ENCODE measurements at places on chromosomes 12 and 14.

- no peaks in the 10 kb centered on the region for H3K36me3 ChIP-seq
- no peaks in the 10 kb centered on the region for H3K4me1 ChIP-seq
- no peak overlapping the region for H3K27ac ChIP-seq
- no peaks in the 10 kb centered on the region for H3K27me3 ChIP-seq
These were observed 96.1 kb upstream of the IFNG-AS1 start for GRCh38 chr12:67893022-67893580.

DNA sequence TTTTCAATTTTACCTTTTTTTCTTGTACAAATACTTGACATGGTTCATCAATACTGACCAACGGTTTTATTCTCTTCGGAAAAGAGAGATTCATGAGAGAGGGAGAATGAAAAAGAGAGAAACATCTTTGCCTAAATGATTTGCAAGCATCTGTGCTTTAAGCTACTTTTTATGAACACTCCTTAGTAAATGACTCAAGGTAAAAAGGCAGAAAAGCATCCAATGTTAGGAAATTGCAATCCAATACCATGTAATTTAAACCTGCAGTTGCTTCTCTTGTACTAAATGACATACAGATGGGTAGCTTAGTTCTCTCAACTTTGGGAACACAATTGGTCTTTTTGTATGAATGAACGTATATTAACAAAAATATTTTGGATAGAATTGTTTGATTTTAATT is 46.1 kb downstream of the MSRB3 start:
- no peaks in the 10 kb centered on the region for H3K27me3 ChIP-seq
- no peak for DNase-seq
- H3K4me3 ChIP-seq, result no peak overlapping the region
- H3K4me1 ChIP-seq, result peaks cover 11% of the 10 kb centered on the region
- H3K36me3 ChIP-seq, result no peaks in the 10 kb centered on the region
- H3K27ac ChIP-seq, result no peak overlapping the region

GRCh38 chr12:111211910-111212757 is 156.8 kb downstream of the PHETA1 start:
- H3K27me3 ChIP-seq, result no peaks in the 10 kb centered on the region
- DNase-seq, result peak; percentile 83
- H3K27ac ChIP-seq, result no peak overlapping the region
- H3K4me1 ChIP-seq, result peaks cover 5% of the 10 kb centered on the region

GRCh38 chr14:51328772-51329353 is 88.8 kb downstream of the TMX1 start:
- H3K36me3 ChIP-seq, result no peaks in the 10 kb centered on the region
- no peak for DNase-seq
- H3K4me3 ChIP-seq, result no peak overlapping the region
- H3K27ac ChIP-seq, result no peak overlapping the region
- no peaks in the 10 kb centered on the region for H3K27me3 ChIP-seq

DNA sequence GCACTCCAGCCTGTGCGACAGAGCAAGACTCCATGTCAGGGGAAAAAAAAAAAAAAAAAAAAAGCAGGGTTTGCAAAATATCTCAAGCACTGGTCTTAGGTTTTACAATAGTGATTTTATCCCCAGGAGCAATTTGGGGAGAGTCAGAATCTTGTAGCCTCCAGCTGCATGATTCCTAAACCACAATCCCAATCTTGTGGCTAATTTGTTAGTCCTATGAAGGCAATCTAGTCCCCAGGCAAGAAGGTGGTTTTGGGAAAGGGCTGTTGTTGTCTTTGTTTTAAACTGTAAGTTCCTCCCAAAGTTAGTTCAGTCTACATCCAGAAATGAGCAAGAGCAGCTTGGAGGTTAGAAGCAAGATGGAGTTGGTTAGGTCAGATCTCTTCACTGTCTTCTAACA is 135.7 kb downstream of the PLXNC1 start:
- no peaks in the 10 kb centered on the region for H3K27me3 ChIP-seq
- H3K4me3 ChIP-seq, result no peak overlapping the region
- no peak overlapping the region for H3K27ac ChIP-seq
- peaks cover 26% of the 10 kb centered on the region for H3K4me1 ChIP-seq

DNA sequence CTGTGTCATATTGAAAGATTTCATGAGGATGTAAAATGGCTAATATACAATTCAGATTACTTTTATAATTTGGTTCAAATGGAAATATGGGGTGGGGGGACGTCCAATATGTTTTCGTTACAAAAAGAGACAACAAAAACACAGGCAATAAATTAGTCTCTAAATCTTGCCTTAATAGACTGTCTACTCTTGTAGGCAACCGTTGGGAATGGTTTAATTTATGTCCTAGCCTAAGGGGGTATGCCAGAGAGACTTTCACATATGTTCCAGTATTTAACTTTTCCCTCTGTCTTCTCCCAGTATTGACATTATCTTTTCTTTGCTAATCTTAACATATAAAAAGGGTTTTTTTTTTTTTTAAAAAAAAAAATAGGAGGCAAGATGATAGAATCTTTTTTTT is 41.5 kb upstream of the LIN7A start:
- no peak for DNase-seq
- H3K36me3 ChIP-seq, result no peaks in the 10 kb centered on the region
- no peak overlapping the region for H3K27ac ChIP-seq

DNA sequence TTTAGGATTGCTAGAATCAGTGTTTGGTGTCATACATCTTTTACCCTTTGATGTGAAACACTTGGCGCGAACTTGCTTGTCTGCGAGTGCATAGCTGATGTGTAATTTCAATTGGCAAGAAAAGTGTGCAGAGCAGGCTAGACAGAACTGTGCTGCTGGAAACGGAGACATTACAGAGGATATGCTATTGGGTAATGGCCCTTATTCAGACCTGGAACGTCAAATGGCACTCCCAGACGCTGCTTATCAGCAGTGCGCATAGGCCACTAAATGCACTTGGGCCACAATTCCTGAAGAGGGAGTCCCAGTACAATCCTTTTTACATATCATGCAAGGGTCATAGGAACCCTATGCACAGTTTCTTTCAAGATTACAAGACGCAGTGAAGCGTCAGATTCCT is 15.7 kb upstream of the SLC10A1 start:
- H3K4me1 ChIP-seq, result no peaks in the 10 kb centered on the region
- H3K27me3 ChIP-seq, result no peaks in the 10 kb centered on the region
- H3K27ac ChIP-seq, result no peak overlapping the region
- no peak for DNase-seq
- no peak overlapping the region for H3K4me3 ChIP-seq
- H3K36me3 ChIP-seq, result no peaks in the 10 kb centered on the region

- H3K27me3 ChIP-seq, result no peaks in the 10 kb centered on the region
- H3K4me3 ChIP-seq, result no peak overlapping the region
- H3K4me1 ChIP-seq, result no peaks in the 10 kb centered on the region
- H3K27ac ChIP-seq, result no peak overlapping the region
- no peak for DNase-seq
- no peaks in the 10 kb centered on the region for H3K36me3 ChIP-seq
These were observed 18.6 kb upstream of the MDM1 start for GRCh38 chr12:68350753-68351152.

- DNase-seq, result peak; percentile 46
- peaks cover 46% of the 10 kb centered on the region for H3K4me1 ChIP-seq
- peak overlapping the region; percentile 95 for H3K4me3 ChIP-seq
These were observed 2.1 kb upstream of the UBC start for GRCh38 chr12:124916374-124917134.

- no peaks in the 10 kb centered on the region for H3K27me3 ChIP-seq
- no peaks in the 10 kb centered on the region for H3K36me3 ChIP-seq
- no peak overlapping the region for H3K27ac ChIP-seq
- H3K4me3 ChIP-seq, result no peak overlapping the region
These were observed 61.3 kb upstream of the CORO1C start for GRCh38 chr12:108792361-108793292.

DNA sequence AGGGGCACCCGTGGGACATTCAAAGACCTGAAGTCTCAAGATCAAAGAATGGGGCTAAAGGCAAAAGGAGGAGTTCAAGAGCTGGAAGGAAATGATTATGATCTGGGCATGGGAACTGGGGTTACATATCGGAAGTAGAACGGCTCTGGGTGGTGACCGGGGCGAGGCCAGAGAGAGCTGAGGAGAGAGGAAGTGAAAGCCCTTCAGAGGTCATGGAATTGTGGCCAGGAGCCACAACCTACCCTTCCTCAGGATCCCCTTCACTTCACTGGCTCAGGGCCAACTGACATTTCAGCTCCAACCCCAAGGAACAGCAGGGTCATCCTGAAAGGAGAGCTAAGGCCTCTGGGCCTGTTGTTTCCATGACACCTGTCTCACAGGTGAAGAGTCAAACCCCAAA is 57.8 kb downstream of the GALNT16 start:
- H3K4me1 ChIP-seq, result no peaks in the 10 kb centered on the region
- no peak for DNase-seq
- no peak overlapping the region for H3K27ac ChIP-seq
- H3K27me3 ChIP-seq, result no peaks in the 10 kb centered on the region
- H3K36me3 ChIP-seq, result no peaks in the 10 kb centered on the region

DNA sequence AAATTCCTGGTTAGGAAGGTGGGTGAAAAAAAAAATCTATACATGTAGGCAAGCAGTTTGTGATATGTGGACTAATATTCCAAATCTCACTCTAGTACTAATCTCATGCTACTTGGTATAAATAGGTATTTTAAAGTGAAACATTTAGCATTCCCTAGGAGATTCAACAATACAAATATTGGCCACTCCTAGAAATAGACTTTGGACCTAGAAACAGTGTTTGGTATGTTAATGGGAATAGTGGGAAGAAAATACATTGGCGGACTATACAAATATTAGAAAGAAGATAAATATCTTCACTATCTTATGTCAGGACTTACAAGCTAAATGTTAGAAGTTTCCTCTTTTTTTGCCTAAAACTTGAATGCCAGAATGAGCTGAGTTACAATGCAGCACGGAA is 28.2 kb downstream of the HIGD1C start:
- no peak overlapping the region for H3K27ac ChIP-seq
- no peaks in the 10 kb centered on the region for H3K27me3 ChIP-seq
- DNase-seq, result no peak
- no peaks in the 10 kb centered on the region for H3K36me3 ChIP-seq

DNA sequence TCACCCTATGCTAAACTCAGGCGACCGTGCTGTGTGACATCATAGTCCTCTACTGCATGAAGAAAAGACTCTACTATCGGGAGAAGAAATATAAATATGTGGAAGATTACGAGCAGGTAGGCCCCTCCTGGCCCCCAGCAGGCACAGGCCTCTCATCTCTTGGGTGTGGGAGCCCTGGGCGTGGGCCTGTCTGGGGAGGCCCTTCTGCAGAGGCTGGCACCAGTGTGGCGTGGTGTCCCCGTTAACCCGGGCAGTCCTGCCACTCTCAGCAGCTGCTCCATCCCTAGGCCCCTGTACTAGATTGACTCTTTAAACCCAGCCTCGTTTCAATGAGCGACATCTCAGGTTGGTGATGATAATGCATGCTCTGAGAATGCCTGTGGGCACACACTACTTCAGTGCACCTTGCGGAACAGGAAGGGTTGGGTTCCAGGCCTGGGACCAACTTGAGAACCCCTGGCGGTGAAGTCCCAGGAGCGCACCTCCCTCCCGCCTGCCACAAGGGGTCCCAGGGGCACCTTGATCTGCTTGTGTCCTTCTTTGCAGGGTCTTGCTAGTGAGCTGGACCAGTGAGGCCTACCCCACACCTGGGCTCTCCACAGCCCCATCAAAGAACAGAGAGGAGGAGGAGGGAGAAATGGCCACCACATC is 23.2 kb downstream of the P2RX4 start:
- no peaks in the 10 kb centered on the region for H3K4me1 ChIP-seq
- DNase-seq, result peak; percentile 59

DNA sequence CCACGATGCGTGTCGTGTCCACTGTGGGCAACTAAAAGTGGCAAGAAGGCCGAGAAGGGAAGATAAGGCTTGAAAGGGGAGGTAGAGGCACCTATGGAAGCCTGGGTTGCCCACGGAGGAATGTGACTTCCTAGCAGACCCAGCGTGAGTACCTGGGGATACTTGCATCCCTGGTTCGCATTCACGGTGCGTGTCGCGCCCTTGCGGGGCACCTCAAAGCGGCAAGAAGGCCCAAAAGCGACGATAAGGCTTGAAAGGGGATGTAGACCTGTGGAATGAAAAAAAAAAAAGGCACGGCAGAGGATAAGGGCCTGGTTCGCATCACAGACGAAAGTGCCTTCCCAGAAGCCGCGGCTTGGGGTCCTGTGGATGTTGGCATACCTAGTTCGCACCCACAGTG is 282.9 kb downstream of the ALG10 start:
- H3K36me3 ChIP-seq, result no peaks in the 10 kb centered on the region
- no peaks in the 10 kb centered on the region for H3K27me3 ChIP-seq
- H3K4me3 ChIP-seq, result no peak overlapping the region
- H3K27ac ChIP-seq, result no peak overlapping the region

DNA sequence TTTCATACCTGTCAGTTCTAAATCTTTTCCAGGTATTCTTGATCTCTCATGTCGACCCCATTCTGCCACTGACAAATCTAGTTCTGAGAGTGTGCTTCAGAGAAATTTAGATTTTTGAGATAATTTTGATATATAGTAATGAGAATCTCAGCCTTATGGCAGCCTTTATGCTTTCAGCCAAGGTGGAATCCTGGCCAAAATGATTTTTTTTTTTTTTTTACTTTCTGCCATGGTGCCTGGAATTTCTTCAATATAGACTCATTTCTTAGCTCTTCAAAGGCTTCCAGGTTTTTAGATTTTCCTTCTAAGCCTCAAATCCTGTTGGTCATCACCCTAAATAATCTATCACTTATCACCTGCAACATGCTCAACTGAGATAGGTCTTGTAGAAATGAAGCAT is 926.6 kb downstream of the NRXN3 start:
- no peaks in the 10 kb centered on the region for H3K36me3 ChIP-seq
- no peak overlapping the region for H3K27ac ChIP-seq
- no peaks in the 10 kb centered on the region for H3K4me1 ChIP-seq

GRCh38 chr14:22837750-22838538 is 1.6 kb downstream of the MMP14 start:
- H3K27ac ChIP-seq, result no peak overlapping the region
- peak; percentile 71 for DNase-seq
- H3K36me3 ChIP-seq, result peaks cover 21% of the 10 kb centered on the region
- no peaks in the 10 kb centered on the region for H3K27me3 ChIP-seq

DNA sequence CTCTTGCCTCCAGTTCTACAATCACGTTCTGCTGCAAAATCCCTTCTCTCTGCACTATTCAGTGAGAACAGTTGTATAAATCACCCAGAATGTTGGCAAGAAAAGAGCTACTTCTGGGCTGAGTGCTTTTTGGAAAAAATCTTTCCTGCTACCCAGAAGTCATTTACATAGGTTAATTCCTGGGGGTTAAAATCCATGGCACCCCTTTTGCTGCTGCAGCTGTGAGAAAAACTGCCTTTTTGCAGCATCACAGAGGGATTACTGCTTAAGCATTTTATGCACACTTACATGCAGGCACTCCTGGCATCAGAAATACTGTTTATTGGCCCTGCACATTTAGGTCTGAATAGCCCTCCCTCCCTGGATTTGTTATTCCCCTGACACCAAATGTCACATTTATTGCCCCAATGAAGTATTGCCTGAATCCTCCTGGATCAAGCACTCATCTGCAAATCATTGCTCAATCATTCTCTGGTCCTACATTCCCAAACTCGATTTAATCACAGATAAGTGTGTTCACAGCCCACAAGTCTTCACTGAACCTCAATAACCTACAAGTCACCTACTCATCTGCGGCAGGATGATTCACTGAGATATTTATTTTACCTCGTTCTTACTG is 43.1 kb upstream of the CCDC196 start:
- H3K4me1 ChIP-seq, result no peaks in the 10 kb centered on the region
- no peaks in the 10 kb centered on the region for H3K36me3 ChIP-seq
- no peaks in the 10 kb centered on the region for H3K27me3 ChIP-seq
- H3K4me3 ChIP-seq, result no peak overlapping the region
- no peak overlapping the region for H3K27ac ChIP-seq

Measured in GM23338 (cell line).